ENCODE measurements at places on chromosomes 13 and 19.

GRCh38 chr19:40081411-40081810 is 9.3 kb downstream of the ZNF780A start:
- no peak for DNase-seq

GRCh38 chr19:43469160-43469480 is 3.7 kb upstream of the LYPD3 start:
- DNase-seq = no peak

DNA sequence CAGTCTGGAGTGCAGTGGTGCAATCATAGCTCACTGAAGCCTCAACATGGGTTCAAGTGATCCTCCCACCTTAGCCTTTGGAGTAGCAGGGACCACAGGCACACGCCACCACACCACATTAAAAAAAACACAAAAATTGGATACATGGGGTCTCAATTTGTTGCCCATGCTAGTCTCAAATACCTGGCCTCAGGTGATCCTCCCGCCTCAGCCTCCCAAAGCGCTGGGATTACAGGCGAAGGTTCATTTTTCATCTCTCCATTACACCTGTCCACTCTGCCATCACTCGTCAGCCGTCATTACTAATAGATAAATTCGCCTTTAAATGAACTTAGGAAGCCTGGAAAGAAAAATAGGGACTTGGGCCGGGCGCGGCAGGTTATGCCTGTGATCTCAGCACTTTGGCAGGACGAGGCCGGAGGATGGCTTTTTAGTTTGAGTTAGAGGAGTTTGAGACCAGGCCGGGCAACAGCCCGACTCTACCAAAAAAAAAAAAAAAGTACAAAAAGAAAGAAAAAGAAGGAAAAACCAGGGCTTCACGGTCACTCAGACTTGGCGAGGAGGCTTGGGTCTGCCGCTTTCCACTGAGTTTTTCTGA is 685 bp upstream of the SUPT5H start:
- DNase-seq = no peak

DNA sequence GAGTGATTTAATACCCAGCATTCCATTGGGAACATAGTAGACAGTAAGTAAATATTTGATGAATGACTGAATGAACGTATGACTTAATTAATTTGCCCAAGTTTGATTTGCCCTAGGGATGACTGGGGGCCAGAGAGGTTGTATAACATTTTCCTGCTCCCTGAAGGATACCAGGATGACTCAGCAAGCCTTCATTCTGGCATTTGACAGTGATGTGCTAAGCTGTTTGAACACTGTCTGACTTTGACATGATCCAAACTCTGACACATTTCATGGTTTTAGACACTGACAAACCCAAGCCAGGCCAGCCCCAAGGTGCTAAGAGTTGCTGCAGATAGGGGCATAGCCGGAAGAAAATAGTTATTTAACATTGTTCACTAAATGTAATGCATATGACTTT is 53.4 kb upstream of the KLF12 start:
- DNase-seq = no peak

DNA sequence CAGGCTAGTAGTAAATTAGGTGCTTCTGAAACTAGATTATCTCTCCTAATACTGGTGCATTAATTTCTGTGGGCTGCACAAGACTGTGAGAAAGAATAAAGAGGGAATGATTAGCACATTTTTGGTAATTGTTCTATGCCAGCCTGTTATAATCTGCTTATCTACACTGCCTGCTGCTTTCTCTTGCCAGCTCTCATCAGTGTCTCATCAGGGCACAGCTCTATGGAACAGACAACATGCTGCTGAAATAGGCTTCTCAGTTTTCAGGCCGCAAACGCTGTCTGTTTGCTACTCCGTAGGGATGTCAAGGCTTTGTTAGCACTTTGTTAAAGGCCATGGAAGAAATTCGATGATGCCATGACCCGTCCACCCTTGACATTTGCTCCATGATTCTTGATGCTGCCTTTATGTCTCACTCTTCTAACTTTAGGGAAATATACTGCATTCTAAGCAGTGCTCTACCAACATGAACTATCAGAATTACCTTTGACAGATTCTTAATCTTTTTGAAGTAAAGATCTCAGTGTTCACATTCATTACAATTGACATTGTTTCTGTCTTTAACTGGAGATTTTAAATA is 84.0 kb upstream of the PRR20A start:
- DNase-seq = no peak

DNA sequence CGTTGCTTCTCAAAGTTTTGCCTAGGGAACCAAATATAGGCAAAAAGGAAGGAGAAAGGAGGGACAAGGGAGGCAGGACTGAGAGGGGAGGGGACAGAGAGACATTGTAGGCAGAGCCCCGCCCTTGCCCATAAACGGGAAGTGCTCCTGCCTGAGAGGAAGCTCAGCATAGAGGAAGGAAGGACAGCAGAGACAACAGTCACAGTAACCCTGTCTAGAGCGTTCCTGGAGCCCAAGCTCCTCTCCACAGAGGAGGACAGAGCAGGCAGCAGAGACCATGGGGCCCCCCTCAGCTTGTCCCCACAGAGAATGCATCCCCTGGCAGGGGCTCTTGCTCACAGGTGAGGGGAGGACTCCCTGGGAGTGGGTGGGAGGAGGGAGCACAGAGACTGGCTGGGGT is at the start of gene CEACAM21:
TSS of gene CEACAM21 (plus strand) at position 169 of the 400 bp plus-strand sequence. CDS start at position 278, 109 bp downstream.
- no peak for DNase-seq

DNA sequence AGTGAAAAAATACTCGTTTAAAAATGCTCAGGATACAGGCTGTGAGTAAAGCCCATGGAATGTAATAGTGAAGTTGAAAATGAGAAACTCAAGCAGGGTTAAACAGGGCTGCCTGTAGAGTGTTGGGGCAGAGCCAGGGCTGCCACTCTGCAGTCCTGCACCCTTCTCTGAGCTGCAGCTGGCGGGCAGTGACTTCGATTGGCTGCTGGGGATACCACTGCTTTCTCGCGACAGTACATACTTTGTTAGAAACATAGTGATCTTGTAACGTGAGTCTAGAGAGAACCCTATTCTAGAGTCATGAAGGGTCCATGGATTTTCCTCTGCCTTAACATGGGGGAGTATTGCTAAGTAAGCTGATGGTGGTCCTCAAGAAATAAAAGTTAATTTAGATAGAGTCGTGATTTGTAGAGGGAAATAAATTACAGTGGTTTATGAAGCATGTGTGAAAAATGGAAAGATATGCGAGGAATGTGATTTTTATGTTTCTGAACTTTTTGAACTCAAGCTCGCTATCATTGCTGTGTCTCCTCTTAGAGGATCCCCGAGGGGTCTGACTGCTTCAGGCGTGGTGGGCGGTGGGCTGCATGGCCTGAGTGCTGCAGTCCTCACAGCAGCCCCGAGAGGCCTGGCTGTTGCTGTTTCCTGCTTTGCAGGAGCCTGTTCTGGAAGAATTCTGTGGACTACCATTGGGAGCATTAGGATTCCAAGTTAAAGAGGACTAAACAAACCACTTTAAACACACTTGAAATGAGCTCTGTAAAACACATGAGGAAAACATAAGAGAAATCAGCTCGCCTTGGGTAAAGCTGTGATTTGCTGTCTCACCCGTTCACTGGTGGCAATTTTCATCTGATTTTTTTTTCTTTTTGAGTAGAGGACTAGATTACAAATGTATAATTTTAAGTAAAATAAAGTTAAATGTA is 95.7 kb downstream of the ARHGEF7 start:
- DNase-seq = no peak

- DNase-seq = no peak
Measured at GRCh38 chr19:11587975-11588631, 9.2 kb upstream of the ZNF627 start.

- no peak for DNase-seq
Measured at GRCh38 chr13:94780421-94780820, 68.1 kb upstream of the SOX21 start.

GRCh38 chr13:112248406-112248760 is 127.8 kb upstream of the SPACA7 start:
- no peak for DNase-seq

DNA sequence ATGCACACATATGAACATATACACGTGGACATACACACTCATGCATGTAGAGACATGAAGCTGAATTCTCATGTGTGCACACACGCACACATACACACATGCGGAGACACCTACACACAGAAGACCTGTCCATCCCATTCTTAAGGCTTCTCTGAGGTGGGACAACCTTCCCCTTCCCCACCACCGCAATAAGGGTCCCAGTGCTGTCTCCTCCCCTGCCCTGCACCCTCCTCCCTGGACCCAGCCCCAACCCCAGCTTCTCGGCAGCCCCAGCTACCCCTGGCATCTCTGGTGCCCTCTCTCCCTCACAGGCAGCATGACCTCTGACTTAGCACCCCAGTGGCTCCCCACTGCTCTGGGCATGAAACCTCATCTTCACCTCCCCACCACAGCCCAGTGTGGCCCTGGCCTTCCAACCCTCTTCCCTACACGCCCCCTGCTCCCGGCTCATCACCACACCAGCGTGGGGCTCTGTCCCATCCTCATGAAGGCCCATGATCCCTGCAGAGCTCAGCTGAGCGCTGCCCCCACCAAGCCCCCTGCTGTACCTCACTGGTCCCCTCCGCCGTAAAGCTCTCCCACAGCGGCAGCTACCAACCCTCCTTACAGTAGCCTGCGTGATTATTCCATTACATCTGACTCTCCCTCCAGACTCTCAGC is 204.1 kb upstream of the ZNF536 start:
- no peak for DNase-seq

GRCh38 chr13:98195054-98195791 is 18.2 kb upstream of the RNF113B start:
- DNase-seq = no peak

GRCh38 chr13:93925990-93926389 is 553.5 kb downstream of the DCT start:
- no peak for DNase-seq

- no peak for DNase-seq
Measured at GRCh38 chr13:40963927-40964326, 55.2 kb downstream of the ELF1 start.

GRCh38 chr19:43504426-43505185 is at the start of gene PHLDB3:
TSS of gene PHLDB3 (minus strand) at chr19:43504746. CDS start at chr19:43504118, 628 bp downstream.
- no peak for DNase-seq

DNA sequence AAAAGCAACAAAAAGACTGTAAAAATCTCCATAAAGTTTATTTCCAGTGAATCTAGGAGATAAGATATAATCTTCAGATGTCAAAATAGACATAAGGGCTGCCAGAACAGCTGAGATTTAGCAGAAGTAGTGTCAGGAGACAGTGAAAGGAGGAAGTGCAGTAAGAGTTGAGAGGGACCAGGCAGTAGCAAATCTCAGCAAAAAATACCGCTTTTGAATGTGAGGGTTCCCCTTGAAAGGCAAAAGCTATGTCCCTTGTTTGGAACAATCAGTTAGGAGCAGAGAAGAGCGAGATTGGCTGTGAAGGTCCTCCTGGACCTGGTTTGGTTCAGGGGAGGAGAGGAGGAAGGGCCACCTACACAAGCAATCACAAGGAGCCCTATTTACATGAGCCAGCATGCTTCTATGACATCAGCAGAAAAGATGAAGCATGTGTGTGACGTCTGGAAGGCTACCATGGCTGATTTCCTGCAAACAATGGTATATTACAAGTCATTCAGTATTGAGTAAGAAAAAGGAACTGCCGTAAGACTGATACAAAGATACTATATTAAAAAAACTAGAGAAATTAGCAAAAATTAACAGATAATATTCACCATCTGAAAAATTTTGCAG is 98.9 kb upstream of the SIAH3 start:
- DNase-seq = no peak

DNA sequence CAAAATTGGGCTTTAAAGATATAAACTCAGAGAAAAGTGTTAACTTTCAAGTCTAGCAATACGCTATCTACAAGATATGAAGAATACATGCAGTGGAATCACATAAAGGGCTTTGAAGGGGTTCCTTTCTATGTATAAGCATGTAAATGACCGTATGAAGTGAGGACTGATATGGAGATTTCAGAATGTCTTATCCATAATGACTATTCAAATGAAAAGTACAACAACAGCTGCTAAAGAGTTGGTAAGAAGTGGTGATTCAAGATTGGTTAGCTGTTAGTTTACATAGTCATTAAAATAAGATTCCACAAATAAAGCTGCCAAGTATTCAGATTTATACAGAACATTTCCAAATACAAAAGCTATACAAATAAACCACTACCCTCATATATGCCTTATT is 153.4 kb upstream of the STARD13 start:
- no peak for DNase-seq

GRCh38 chr19:46390121-46390858 is 23.1 kb downstream of the CCDC8 start:
- no peak for DNase-seq

- no peak for DNase-seq
Measured at GRCh38 chr13:42615691-42616090, 41.7 kb downstream of the TNFSF11 start.

GRCh38 chr13:101569807-101570206 is 117.3 kb downstream of the ITGBL1 start:
- DNase-seq = no peak

GRCh38 chr19:10295305-10295846 is 5.6 kb downstream of the ICAM5 start:
- no peak for DNase-seq

DNA sequence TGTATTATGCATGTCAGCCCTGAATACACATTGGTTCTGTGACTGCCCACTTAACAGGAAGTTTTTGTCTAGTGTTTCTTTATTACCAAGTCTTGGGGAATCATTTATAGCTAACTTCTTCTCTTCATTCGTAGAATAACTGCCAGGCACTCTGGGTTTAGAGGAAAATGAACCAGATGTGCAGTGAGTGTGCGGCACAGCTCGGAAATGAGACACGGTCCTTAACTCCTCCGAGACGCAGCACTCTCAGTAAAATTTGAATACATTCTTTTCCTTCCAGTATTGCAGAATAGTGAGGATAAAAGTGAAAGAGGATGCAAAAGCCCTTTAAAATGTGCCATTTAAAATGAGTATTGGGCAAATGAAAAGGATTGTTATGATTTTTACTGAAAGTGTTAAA is 29.2 kb downstream of the ATP8A2 start:
- no peak for DNase-seq

GRCh38 chr13:77907666-77908341 is 10.8 kb downstream of the EDNRB start:
- no peak for DNase-seq

GRCh38 chr13:33394294-33394932 is 108.9 kb upstream of the STARD13 start:
- no peak for DNase-seq

- no peak for DNase-seq
Measured at GRCh38 chr13:109655206-109655600, 131.2 kb downstream of the IRS2 start.

- DNase-seq = no peak
Measured at GRCh38 chr19:18239303-18239702, 13.1 kb upstream of the PDE4C start.

DNA sequence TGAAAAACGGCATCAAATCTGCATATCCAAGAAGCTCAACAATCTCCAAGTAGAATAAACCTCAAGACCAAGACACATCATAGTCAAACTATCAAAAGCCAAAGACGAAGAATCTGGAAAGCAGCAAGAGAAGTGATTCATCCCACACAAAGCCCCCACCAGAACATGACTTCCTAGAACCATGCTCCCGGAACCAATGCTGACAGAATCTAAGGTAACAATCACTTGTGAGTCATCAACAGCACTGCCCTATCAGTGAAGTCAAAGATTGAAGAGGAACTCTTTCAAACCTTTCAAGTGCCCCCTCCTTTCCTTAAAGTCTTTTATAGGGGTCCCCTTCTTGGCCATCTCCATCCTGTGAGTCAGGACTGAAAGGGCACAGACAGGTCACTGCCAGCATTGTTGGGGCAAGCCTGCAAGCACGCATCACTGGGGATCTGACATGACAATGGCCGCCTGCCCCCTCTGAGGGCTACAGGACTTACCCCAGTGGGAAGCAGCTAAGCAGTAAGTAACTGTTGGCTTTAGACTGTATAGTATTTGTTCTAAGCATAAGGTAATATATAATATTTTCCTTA is at the start of gene CCDC70:
TSS of gene CCDC70 (plus strand) at position 247 of the 578 bp plus-strand sequence. CDS start 3,443 bp downstream, outside the sequence.
- no peak for DNase-seq

- no peak for DNase-seq
Measured at GRCh38 chr19:48506138-48506733, 5.4 kb downstream of the LMTK3 start.
